ENCODE measurements at places on chromosomes 6 and 20.

DNA sequence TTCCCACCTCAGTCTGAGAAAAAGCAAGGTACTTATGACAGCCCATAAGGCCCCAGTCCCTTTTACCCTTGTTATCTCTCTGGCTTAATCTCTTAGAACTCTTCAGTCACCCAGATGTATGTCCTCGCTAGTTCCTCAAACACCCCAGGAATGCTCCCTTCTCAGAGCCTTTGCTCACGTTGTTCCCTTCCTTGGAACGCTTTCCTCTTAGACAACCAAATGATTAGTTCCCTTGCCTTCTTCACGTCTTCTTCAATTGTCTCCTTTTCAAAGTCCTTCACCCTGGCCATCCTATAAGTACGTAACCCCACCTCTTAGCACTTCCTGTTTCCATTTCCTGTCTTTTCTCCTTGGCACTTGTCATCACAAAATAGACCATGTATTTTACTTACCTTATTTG lies 1.1 kb upstream of the APOBEC2 start:
- DNase-seq: no peak

DNA sequence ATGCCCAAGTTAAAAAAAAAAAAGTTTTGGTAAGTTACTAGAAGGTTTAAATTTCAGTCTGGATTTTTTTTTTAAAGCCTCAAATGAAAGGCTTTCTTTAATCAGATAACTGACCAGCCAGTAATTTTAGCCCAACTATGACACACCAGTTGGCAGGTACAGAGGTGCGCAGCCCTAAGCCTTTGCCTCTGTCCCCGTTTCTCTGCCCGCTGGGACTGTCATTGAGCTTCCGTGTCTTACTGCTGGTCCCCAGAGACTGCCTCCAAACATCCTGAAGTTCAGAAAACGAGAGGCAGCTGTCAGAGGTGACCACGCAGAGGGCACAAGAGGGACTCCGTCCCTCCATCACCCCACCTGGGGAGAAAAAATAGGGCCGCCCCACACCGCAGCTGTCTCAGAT lies 118.2 kb downstream of the RPS12 start:
- no peak for DNase-seq

- no peak for DNase-seq
These were observed 172.2 kb upstream of the HEY2 start for GRCh38 chr6:125577124-125577662.

DNA sequence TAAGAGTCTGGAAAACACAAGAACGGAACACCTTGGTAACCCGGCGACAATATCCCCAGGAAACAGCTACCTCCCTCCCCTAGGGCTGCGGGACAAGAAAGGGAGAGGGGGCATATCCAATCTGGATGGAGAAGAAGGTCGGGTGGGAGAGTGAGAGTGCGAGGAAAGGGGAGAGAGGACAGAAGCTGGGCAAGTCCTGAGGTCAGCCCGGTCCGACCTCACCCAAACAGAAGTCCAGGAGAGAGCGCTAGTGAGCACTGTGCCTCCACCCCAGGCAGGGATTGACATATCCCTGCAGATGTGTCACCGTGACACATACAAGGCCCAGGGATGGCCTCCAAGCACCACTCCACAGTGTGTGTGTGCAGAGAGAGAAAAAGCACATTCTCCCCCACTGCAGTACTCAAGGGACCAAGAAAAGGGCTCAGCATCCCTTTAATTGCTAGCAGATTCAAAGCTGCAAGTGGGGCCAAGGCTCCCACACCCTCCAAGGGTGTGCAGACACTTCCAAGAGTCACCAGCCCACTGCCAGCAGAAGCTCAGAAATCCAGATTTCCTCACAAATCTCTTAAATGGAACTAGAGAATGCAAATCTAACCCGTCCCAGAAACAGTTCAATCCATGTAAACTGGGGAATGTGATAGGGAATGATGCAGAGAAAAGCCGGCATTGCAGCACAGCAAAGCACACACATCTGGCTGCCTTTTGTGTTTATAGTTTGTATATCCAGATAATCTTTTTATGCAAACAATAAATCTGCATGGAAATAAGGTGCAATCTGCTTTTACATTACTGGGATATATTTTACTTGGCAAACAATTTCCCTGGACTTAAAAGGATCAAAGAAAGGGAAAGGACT lies 3.1 kb downstream of the PXDC1 start:
- peak; percentile 70 for DNase-seq

DNA sequence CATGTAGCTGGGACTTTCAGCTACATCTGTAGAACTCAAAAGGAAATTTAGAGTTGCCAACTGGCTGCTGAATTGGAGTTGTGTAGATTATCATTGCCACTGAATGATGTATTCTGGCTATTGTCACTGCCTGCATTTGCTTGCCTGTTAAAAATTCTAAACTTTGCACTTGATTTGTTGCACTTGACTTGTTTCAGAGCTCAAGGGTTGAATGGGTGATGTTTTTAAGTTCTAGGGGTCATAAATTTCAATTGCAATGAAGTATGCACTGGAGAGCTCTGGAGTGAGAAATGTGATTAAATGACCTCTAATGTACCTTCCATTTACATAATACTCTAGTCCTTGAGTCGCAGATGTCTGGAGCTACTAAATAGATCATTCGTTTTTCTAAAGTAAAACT lies 102.4 kb downstream of the TNFRSF21 start:
- DNase-seq: no peak

GRCh38 chr20:34916774-34917354 lies 38.7 kb downstream of the GSS start:
- DNase-seq: no peak

- DNase-seq: no peak
These were observed 368.2 kb downstream of the SYNE1 start for GRCh38 chr6:152268846-152269442.

DNA sequence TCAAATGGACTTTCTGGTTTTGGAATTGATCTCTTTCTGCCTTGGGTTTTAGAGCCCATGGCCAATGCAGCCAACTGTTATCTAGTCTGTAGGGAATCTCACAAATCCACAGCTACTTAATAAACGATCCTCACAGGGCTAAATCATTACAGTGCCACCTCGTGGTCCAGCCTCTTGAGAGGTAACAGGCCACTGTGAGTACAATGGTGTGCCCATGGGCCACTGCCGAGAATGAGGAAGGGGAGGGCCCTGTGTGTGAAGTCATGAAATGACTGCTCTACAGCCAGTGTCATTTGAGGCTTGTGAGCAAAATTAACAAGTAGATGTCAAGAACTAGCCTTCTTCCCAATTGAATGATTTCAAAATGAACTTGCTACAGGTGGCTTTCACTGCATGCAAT lies 54.3 kb upstream of the GMPR start:
- no peak for DNase-seq

GRCh38 chr6:38589367-38589720 lies 50.4 kb downstream of the BTBD9 start:
- no peak for DNase-seq

- no peak for DNase-seq
These were observed 1.8 kb downstream of the RNF144B start for GRCh38 chr6:18388942-18389341.

- DNase-seq: no peak
These were observed 97.7 kb downstream of the PSMB1 start for GRCh38 chr6:170455335-170455979.

GRCh38 chr6:70863343-70863742 lies 93.5 kb downstream of the B3GAT2 start:
- no peak for DNase-seq

- no peak for DNase-seq
These were observed 15.4 kb upstream of the ARHGAP18 start for GRCh38 chr6:129725341-129725740.

DNA sequence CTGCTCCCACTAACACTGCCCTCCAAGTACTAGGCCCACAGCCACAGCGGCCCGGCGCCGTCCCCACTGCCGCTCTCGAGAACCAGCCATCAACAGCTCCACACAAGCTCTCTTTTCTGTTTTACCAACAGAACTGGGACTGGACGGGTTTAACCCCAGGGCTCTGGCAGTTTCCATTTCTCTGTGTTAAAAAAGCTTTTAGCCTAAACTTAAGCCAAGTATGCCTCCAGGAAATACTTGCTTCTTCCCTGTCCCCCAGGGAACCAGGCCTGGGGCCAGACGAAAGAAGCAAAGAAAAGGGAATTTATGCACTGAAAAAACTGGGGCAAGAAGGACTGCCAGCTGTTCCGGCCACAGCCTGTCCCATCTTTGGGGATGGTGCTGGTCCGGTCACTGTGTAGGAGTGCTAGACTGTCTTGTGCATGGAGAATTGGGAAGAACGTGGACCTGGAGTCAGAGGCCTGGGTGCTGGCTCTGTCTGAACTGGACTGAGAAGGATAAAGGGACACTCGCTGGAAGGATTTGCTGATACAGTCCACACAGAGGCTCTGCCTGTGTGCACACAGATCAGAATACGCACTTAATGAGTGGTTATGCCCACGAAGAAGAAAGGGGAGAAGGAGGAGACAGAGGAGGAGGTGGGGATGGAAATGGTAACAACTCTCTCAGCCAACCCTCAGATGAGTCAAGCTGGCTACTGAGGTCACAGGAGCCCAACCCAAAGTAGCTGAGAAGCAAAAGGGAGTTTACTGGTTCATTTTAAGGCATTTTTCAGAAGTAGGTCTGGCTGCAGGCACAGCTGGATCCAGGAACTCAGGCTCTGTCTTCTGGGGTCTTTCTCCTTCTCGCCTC lies 254.4 kb upstream of the PMEPA1 start:
- DNase-seq: no peak

GRCh38 chr6:30700340-30700739 lies 9.6 kb upstream of the NRM start:
- DNase-seq: no peak

DNA sequence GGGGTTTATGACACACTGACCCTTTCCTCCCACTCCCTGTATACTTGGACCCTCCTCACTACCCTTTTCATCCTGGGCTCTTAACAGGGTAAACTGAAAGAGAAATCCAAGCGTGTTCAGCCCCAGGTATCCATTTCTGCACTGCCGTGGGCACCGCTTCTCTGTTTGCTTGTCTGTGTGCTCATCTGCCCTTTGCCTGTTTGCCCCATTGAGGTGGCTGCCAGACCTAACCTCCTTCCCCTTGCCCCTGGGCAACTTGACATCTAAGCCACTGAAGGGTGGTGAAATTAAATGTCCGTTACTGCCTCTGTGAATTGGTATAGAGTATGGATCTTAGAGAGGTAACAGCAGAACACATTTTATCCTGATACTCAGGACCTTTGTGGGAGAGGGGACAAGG lies 38.7 kb downstream of the ACSS2 start:
- no peak for DNase-seq
